Hematopoietic multipotent progenitor cell treated with erythropoietin and hydrocortisone succinate and interleukin-3 and kit ligand, for 6 days (in vitro differentiated cells): ENCODE measurements at places on chromosomes 2 and 18.

- DNase-seq: no peak
Observed at GRCh38 chr18:45019469-45019868, 338.8 kb downstream of the SETBP1 start.

DNA sequence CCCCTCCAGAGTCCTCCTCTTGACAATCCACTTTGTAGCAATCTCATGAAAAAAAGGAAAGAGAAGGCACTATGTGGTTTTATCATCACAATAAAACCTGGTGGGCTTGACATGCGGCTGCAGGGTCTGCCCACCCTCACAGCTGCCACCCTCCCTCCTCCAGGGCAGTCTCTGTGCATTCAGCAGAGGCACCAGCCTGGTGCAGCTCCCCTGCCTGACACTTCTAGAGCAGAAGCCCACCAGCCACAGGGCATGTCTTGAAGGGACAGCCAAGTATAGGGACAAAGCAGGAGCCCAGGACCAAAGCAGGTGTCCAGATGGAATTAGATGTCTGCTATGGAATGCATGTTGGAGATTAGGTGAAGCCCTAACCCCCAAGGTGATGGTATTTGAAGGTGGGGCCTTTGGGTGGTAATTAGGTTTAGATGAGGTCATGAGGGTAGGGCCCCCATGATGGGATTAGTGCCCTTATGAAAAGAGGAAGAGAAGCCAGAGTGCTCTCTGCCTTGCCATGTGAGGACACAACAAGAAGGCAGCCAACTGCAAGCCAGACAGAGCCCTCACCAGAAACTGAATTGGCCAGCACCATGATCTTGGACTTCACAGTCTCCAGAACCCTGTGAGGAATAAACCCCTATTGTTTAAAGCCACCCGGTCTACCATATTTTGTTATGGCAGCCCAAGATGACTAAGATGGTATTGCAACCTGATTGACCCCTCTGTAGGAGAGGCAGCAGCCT is 86.9 kb downstream of the MCFD2 start:
- no peak for DNase-seq

DNA sequence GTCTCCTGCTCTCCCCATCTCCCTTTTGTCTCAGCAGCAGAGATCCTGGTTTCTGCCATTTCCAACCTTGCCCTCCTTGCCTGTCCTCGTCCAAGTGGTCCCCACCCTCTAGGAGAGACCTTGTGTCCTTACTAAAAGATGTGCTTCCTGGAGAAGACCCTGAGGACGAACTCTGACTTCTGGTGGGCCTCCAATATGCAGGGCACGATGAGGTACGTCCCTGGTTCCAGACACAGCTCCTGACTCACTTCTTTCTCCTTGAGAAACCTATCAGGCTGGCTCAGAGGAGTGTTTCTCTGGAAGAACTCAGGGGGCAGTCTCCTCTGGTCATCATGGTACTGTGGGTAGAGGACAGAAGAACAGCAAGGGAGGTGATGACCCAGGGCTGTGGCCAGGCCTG is 28.2 kb downstream of the CAPN14 start:
- no peak for DNase-seq

GRCh38 chr2:102848366-102848839 is 86.6 kb downstream of the TMEM182 start:
- DNase-seq: peak; percentile 76

- no peak for DNase-seq
Observed at GRCh38 chr2:88069117-88069516, 1.5 kb downstream of the SMYD1 start.

- no peak for DNase-seq
Observed at GRCh38 chr2:223532161-223532560, 70.0 kb downstream of the SCG2 start.

- no peak for DNase-seq
Observed at GRCh38 chr2:117065912-117066311, 748.6 kb upstream of the DDX18 start.

GRCh38 chr2:74725287-74725686 is 71.2 kb downstream of the SEMA4F start:
- DNase-seq: no peak
